ENCODE measurements at places on chromosomes 16 and 17.

DNA sequence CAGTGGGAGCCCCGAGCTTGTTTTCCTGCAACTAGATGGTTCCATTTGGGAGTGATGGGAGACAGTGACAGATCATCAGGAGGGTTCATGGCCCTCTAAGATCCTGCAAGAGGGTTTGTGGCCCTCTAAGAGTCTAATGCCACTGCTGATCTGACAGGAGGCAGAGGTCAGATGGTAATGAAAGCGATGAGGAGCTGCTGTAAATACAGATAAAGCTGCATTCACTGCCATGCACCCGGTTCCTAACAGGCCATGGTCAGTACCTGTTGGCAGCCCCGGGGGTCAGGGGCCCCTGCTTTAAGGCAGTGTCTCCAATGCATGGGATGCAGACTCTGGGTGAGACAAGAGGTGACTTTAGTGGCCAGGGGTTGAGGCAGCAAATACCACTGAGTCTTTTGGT, 30.8 kb downstream of the SLC12A3 start:
- no peak for DNase-seq

GRCh38 chr17:50139185-50139783, 9.3 kb upstream of the SAMD14 start:
- DNase-seq = no peak

- DNase-seq = no peak
Measured at GRCh38 chr17:73467651-73468050, 155.8 kb upstream of the CDC42EP4 start.

DNA sequence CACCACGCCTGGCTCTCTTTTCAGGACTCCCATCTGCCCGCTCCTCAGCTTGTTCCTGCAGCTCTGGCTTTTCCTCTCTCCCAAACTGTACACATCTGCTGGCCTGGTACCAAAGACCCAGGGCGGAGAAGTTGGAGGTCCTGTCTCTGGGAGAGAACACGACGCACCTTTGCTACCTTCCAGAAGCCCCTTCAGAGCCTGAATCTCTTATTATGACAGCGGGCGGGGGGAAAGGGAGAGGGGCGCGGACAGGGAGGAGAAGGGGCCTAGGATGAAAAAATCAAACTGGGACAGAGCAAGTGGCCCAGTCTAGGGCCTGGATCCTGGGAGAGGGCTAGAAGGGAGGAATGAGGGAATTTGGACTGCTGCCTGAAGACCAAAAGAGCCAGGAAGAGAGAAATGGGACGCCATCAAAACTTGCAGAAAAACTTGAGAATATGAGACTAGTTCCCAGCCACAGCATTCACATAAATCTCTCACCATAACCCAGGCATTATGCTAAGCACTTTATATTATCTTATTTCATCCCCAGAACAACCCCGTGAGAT, 2.5 kb upstream of the PER1 start:
- no peak for DNase-seq

- no peak for DNase-seq
Measured at GRCh38 chr16:1420111-1420539, 422 bp downstream of the UQCC4 start.

- no peak for DNase-seq
Measured at GRCh38 chr16:1619976-1620375, 7.8 kb downstream of the CRAMP1 start.

GRCh38 chr17:7632492-7632894, 2.6 kb downstream of the SHBG start:
- no peak for DNase-seq

DNA sequence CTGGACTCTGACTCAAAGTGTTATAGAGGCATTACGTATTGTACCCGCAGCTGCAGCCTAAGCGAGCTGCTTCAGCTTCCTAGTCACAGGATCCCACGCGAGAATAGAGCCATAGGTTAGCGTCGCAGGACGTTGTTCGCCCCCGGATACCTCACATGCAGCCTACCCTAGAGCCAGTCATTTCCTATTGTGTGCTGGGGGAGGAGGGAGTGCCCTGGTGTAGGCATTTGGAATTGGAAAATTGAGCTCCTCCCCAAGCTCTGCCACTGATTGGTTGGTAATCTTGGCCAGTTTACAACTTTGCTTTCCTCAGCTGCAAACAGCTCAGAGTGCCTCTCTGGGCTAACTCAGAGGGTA, 530 bp downstream of the NAA60 start:
- DNase-seq = no peak

DNA sequence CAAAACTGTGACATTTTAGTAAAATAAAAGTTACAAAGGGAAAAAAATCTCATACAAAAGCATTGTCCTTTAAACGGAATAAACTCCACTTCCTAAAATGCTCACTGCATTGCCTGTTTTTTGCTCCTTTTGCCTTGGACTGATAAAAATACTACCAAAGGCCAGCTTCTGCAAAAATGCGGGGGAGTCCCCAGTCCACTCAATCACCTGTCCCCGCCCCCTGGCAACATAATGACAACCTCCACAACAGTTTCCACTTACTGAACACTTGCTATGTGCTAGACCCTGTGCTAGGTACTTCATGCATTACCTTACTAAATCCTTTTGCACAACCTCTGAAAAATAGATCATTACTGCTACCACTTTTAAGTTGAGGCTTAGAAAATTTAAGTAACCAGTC, 172.7 kb upstream of the CCL2 start:
- no peak for DNase-seq

DNA sequence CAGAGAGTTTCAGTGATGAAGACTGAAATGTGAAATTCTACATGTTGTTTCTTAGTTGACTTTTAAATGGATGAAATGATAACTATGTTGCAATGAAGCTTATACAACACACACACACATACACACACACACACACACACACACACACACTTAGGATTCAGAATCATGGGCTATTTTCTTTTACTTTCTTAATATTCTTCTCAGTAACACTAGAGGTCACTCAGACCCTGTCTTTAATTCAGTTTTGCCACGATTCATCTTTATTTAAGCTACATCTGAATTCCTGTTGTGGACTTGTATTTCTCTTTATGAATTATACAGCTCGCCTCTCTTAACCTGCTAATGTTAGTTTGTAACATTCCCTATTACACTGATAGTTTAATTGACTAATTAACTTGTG, 109.6 kb upstream of the GOT2 start:
- DNase-seq = no peak

DNA sequence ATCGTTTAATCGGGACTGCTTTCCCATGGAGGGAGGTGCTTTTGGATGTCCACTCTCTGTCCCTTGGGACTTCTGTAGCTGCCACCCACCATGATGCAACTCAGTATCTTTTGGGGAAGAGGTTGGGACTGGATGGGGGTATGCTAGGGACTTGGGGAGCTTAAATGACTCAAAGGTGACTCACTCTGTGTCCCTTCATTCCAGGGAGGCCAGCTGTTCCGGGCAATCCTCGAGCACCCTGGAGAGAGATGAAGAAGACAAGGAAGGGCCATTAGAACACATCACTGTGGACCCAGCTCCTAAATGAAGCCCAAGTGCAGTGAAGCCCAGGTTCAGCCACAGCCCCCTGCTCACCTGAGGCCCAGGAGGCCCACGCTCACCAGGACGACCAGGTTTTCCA, 4.6 kb downstream of the COL1A1 start:
- no peak for DNase-seq

GRCh38 chr17:49695698-49696232, 12.0 kb downstream of the SLC35B1 start:
- DNase-seq = no peak

DNA sequence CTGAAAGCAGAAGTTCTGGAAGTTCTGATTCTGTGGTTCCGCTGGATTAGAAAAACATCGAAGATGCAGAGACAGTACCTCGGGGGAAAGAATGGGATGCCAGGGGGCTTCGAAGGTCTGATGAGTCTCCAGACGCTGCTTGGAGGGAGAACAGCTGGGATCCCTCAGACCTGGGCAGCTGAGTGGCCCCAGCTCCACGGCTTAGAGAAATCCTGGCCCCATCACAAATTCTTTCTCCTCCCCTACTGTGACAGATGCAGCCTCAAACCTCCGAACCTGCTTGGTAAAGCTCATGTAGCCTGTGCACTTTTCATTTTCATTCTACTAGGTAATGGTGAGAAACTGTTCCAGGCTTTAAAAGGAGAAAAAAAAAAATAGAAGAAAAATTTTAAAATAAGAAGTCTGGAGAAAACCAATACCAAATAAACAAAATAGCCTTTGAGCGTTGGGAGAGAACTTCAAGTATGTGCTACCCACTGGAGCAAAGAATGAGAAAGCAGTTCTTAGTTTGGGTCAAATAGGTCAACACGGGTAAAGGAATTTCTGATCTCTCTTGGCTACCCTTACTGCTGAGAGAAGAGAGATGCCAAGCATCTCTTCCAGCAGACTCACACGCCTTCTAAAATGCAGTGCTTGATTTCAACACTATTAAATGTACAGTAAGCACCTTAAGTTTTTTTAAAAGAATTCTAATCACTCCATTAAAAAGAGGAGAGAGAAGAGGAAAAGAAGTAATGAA, 19.9 kb downstream of the MAF start:
- DNase-seq = no peak

GRCh38 chr16:72819345-72819744, 228.6 kb downstream of the ZFHX3 start:
- DNase-seq = no peak

GRCh38 chr16:52488837-52489289, 58.1 kb downstream of the TOX3 start:
- no peak for DNase-seq

DNA sequence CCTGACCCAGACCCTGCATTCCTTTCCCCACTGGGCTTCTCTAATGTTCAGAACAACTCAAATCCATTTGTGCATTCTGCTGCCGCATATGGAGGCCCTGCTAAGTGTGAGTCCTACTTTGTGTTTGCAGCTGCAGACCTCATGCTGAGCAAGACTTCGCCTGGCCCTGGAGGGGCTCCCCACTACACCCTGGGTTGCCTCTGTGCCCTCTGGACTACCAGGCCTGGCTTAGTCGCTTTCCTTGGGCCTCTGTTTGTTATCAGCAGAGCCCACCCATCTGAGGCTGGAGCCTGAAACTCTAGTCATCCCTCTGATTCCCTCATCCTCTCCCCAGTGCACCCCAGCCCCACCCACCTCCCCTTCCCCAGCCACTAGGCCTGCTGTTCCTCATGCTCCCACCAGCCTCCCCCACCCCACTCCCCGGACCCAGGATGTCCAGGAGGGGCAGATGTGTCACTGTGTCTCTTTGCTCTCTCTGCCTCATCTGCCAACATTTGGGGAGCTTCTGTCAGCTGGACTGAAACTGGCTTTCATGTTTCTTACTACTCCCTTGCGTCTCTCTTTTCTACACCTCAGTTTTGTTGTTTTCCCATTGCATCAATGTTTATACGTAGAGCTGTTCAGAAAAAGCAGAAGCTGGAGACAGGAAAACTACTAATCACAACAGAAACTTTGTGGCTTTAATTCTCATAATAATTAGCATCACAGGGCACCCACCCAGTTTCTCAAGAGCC, 17.9 kb upstream of the CD300E start:
- no peak for DNase-seq

DNA sequence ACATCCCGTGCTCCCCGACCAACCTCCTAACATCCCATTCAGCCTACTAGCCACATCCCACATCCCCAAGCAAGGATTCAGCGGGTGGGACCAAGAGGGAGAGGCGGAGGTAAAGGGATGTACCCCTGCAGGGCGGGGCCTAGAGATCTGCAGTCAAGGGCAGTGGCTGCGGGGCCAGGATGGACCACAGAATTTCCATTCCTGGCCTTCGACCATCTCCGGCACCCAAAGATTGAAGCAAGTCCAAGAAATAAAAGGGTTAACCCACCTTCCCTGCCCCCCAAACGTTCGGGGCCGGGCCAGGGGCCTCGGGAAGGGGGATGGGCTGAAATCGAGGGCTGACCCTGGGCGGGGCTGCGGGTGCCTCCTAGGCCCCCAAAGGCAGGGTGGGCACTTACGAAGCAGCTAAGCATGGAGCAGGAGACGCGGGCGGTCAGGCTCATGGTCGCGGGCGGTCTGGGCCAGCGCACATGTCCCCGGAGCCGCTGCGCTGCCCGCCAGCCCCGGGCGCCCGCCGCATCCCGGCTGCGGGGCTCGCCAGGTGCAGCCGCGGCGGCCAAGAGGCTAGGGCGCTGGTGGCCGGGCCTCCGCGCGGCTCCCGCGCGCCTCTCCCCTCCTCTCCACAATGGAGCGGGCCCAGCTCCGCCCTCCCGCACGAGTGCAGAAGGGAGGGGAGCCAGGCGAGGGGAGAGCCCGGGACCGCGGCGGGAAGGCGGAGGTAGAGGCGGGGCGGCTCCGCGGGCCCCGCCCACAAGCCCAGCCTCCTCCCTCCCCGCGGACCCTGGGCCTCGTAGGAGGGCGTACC, at the start of gene MTMR4:
Gene MTMR4, minus strand, starts transcription at position 674 of the 805 bp plus-strand sequence. Its CDS starts 231 bp downstream, at position 443.
- peak; percentile 64 for DNase-seq

GRCh38 chr16:53207810-53208752, 153.3 kb downstream of the CHD9 start:
- DNase-seq = peak; percentile 80

- no peak for DNase-seq
Measured at GRCh38 chr17:69882281-69882680, 192.7 kb upstream of the KCNJ16 start.

GRCh38 chr17:65013613-65014391, 42.7 kb downstream of the GNA13 start:
- no peak for DNase-seq

- DNase-seq = no peak
Measured at GRCh38 chr17:3576970-3577369, 19.4 kb upstream of the TRPV3 start.

- DNase-seq = no peak
Measured at GRCh38 chr16:13896543-13897182, 23.3 kb upstream of the ERCC4 start.

- DNase-seq = no peak
Measured at GRCh38 chr17:49583889-49584288, 8.2 kb downstream of the NXPH3 start.

- DNase-seq = no peak
Measured at GRCh38 chr17:56934280-56934679, 20.4 kb upstream of the TRIM25 start.

DNA sequence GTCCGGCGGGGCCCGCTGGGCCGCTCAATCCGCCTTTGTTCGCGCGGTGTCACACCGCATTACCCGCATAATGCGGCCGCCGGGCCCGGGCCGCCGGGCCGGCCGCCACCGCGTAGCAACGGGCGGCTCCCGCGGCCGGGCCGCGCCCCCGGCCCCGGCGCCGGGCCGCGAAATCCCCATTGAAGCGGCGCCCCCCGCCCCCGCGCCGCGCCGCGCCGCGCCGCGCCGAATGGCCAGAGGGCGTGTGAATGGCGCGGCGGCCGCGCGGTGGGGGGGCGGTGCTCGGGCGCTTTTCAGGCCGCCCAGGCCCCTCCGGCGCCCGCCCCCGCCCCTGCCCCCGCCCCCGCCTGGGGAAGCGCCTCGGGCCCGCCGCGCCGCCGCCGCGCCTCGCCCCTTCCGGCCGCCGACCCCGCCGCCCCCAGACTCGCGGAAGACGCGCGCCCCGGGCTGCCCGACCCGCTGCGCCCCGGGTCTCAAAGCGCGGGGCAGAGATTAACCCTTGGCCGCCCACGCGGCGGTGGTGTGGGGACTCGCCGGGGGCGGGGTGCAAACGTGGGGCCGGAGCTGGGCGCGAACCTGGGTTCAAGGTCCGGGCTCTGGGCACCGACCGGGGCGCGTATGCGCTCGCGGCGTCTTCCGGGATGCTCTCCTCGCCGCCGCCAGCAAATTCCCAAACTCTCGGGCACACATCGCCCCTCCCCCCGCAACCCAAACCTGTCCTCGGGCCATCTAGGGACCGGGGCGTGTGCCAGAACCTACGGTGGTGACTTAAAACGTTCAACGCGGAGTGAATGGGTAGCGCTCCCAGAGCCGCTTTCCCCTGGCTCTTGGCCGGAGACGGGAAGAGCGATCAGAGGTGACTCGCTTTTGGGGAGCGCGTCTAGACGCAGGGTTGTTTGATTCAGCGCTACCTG, 46.7 kb downstream of the WNT3 start:
- DNase-seq = no peak
